ENCODE measurements at places on chromosomes 13 and 19.
A peak's percentile ranks its signal among the peaks of the same experiment; 100 is the strongest.

- DNase-seq: no peak
Observed at GRCh38 chr19:36962346-36962745, 46.2 kb downstream of the ZNF568 start.

- no peak for DNase-seq
Observed at GRCh38 chr19:8481201-8481600, 21.2 kb downstream of the PRAM1 start.

GRCh38 chr13:41554626-41555386, 97.5 kb downstream of the RGCC start:
- DNase-seq: no peak

GRCh38 chr19:27392027-27392632, 1820.8 kb downstream of the UQCRFS1 start:
- no peak for DNase-seq

GRCh38 chr19:9941671-9942070, 5.4 kb upstream of the OLFM2 start:
- DNase-seq: peak; percentile 48

DNA sequence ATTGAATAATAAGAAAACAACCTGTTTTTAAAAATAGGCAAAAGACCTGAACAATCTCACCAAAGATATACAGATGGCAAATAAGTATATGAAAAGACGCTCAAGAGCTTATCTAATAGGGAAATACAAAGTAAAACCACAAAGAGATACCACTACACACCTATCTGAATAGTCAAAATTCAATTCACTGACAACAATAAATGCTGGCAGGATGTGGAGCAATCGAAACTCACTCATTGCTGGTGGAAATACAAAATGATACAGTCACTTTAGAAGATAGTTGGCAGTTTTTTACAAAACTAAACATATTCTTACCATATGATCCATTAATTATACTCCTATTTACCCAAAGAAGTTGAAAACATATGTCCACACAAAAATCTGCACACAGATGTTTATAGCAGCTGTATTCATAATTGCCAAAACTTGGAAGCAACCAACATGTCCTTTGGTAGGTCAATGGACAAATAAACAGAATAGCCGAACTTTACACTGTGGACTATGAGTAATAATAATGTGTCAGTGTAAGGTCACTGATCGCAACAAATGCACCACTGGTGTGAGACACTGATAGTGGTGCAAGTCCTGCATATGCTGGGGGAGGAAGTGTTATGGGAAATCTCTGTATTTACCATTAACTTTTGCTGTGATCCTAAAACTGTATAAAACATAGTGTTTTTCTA, 20.8 kb downstream of the ZC3H13 start:
- no peak for DNase-seq

- DNase-seq: no peak
Observed at GRCh38 chr19:18453269-18454024, 15.5 kb upstream of the ISYNA1 start.

DNA sequence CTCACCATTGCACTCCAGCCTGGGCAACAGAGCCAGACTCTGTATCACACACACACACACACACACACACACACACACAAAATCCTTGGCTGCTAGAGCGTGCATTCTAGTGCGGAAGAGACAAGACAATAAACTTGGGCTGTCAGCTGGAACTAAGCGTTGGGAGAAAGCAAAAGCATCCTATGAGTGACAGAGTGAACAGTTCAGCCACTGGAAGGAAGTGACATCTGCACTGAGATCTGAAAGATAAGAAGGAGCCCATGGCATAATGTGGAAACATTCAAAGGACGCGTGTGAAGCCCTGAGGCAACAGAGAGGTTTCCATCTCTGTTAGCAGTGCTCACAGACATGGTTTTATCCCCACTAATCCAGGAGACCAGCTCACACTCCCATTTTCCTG, 3.5 kb upstream of the SLC1A5 start:
- no peak for DNase-seq

DNA sequence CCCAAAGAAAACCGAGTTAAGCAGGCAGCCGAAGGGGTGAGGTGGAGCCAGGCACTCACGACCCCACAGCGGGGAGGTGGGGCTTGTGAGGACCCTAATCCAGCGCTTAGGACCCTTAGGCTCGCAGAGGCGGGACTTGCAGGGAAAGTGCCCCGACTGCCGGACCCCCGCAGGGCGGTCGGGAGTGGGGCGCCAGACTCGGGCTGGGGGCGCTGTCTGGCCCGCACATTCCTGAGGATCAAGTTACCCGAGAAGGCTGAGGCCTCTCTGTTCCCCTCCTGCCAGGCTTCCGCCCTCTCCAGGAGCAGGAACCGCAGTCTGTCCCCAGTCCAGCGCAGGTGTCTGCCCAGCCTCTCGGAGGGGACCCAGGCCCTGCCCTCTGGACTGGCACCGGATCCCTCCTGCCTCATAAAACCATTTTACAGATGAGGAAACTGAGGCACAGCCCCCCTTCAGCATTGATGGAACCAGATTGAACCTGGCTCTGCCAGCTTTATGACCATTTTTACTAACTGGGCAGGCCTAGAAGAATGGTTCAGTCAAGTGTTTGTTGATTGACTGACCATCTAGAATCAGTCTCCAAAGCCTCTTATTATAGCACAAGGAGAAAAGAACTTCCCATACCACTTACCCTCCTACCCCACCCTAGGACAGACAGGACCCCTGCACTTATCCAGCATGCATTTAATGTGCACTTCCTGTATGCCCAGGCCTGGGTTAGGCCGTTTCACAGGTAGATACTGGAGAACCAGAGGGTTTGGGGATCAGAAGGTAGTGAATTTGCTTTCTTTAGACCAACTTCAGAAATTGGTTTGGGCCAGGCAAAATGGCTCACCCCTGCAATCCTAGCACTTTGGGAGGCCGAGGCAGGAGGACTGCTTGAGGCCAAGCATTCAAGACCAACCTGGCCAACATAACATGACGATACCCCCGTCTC, 6.7 kb upstream of the JUND start:
- no peak for DNase-seq

DNA sequence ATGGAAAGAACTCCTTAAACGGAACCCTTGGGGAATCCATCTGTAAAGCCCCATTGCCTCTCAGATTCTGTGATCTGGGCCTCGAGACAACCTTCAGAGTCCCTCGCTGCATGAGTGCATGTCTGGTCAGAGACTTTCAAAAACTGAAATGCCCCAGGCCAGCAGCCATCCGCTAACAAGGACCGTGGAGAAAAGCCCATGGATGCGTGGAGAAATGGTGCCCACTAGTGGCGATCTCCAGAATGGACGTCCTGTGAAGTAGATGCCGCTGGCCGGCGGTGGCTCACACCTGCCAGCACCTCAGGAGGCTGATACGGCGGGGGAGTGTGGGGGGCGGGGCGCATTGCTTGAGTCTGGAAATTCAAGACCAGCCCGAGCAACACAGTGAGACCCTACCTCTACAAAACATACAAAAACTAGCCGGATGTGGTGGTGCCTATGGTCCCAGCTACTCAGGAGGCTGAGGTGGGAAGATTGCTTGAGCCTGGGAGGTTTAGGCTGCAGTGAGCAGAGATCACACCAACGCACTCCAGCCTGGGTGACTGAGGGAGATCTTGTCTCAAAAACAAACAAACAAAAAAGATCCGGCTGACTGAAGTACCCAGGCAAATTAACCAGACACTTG, 7.9 kb upstream of the CDC16 start:
- peak; percentile 89 for DNase-seq

DNA sequence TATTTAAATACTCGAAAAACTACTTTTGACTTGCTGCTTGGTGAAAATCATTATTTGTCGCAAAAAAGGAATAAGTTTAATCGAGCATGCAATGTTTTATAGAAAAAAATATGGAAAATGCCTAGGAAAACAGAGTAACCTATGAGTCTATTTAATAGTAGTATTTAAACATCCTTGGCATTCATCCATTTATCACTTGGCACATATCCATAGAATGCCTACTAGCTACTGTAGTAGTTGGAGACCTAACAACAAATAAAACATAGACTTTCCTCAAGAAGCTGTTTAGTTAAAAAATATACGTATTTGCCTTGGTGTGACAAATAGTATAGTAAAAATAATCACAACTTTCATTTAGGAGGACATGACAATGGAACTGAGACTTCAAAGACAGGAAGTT, 302.1 kb downstream of the DIAPH3 start:
- DNase-seq: no peak

DNA sequence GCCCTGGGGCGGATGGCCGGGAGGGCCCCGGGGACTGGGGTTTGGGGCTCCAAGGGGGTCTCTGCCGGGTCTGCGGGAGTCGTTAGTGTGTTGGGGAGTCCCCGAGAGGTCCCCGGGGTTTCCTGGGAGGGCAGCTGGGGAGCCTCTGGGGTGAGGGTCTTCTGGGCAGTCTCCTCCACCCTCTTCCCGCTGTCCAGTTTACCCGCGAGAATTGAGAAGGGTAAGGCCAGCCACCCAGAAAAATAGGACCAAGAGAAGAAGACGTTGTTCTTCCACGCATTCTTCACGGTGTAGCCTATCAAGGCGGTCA, 1.0 kb upstream of the ETFB start:
- no peak for DNase-seq

Measured in AG08395 (cell line).